ENCODE measurements at places on chromosomes 5 and 9.

DNA sequence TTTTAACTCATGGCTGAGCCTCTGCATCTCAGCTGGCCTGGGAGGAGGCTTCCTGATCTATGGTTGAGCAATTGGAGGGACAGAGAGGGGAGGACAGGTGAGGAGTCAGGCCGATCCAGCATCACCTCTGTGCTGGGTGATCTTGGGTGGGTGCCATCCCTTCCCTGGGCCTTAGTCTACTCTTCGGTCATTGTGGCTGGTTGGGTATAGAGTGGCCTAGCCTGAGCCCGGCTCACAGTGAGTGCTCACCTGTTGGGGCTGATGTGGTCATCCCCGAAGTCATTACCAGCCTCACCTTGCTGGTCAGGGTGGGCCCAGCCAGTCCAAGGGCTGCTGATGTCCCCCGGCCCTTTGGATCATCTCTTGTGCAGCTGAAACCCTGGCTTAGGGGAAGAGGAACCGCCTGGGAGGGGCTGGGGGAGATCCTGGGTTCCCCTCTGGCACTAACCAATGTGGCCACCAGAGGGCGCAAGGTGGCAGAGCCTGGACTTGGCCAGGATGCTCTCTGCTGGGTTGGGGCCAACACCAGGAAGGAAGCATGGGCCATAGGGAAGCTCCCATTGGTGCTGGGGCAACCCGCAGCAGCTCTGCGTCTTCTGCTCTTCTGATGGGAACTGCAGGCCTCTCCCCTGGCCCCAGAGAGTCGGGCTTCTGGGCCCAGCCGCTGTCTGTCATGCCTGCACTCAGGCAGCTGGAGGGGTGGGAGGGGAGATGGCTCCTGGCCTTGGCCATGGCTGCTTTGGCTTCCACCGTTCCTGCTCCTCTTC is 17.3 kb upstream of the ODF2 start:
- peak; percentile 79 for DNase-seq

DNA sequence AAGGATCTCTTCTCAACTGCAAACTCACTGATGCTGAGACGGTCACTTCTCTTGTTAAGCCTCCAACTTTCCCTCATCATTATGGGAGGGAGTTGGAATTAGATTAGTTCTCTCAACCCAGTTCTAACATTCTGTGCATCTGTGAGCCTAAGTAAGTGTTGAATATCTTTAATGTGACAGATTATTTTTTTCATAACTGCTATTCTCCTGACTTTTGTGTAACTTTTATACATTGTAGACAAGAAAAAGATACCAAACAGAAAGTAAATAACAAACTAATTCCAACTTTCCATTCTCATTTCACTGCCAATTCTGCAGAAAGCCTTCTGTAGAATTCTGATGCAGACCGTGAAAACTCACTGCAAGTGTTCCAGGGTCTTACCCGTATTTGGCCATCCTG is 813.5 kb downstream of the TLE4 start:
- no peak for DNase-seq

DNA sequence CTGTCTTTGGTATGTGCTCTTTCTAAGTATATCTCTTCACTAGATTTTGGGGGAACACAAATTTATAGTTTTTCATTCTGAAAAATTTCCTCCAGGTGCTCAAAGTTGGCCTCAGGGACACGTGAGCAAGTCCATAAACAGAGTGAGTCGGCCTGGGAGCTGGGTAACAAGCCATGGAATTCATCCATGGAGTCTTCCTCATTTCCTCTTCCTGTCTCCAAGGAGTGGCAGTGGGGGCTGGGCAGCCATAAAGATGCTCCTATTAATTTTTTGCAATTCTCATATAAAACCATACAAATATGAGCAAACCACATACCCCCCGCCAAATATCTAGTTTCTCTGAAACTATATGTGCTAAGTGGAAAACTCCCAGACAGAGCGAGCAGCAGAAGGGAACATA is 136.6 kb upstream of the OTULINL start:
- peak; percentile 77 for DNase-seq

GRCh38 chr5:73284985-73285384 is 112.0 kb downstream of the TMEM174 start:
- DNase-seq = no peak

DNA sequence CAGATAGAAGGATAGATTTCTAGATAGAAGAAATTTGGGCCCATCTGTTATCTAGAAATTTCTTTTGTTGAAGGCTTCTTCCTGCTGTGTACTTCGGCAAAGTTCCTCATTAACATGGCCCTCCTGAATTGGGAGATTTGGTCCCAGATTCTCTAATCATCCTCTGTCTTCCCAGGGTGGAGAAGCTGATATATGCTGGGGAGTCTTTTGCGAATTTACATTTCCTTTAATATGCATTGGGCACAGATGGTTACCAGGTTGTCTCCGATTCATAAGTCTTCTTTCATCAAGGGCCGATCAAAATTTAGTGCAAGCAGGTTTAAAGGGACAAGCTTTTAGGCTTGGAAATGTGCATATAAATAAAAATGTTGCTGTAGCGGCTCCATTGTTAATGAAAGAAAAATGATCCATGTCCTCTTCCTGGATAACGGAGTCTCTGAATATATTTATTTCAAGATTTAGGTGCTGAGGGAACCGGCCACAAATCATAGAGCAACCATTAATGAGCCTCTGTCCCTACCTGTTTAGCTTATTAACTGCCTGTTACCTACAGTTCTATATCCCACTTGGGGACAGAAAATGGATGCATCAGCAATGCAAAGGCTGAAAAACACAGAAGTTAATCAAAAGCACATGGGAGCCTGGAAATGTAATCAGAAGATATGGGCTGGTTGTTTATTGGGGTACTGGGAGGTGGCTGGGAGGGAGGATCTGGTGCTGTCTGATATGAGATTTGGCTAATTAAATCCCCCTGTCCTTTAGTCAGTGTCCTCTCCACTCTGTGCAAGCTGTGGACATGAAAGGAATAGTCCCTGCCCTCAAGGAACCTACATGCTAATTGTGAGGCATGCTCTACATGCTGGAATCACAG is 234.7 kb downstream of the MAN2A1 start:
- no peak for DNase-seq

DNA sequence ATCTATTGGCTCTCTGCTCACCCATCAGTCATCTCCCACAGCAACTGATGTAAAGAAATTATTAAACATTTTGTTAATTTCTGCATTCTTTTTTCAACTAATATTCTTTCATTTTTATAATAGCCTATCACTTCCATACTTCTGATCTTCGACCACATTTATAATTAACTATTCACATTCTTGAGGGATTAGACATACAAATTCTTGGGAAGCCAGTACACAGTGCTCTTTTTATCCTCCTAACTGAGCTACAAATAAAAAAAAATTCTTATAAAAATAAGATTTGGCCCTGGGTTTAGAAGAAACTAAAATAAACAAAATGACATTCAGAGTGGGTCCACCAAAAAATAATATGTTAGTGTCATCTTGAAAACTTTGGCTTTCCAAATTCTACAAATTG is 103.7 kb upstream of the ITGA1 start:
- DNase-seq = peak; percentile 14

DNA sequence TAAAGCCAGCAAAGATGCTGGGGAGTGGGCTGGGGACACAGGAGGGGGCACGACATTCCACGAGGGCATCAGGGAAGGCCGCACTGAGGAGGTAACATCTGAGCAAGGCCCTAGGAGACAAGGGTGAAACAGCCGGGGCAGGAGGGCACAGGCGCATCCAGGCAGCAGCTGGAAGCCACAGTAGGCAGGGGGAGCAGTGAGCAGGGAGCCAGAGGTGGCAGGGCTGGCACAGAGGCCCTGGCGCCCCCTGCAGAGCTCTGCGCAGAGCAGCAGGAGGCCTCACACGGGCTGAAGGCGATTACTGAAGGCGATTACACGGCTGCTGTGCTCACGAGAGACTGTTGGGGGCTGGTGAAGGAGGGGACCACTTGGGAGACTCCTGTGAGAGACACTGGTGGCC is 15.4 kb downstream of the LMAN2 start:
- peak; percentile 44 for DNase-seq

DNA sequence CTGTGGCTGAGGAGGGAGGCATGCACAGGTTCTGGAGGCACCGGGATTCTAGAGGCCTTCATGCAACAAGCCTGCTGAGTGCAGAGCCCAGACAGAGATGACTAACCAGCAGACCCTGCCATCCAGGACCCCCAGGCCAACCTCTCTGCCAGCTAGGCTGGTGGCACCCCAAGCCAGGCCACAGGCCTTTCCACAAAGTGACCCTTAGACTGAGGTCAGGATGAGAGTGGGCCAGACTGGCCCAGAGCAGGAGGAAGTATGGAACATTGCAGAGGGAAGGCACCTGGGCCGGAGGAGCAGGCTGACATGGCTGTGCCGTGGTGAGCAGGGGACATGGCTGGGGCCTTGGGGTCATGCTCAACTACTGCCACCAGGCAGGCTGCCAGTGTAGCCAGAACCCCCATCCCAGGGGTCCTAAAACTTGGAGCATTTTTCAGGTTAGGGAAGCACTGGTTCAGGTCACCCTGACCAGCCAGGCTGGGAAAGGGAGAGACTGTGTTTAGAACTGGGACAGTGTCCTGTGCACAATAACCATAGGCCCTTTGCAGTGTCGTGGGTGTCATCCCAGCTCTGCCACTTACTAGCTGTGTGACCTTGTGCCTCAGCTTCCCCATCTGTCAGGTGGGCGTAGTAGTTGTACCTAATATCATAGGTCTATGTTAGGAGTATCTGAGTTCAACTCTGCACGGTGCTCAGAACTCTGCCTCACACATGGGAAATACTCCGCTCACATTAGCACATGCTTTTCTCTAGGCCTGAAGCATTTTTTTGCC is 17.3 kb downstream of the TCF7 start:
- DNase-seq = no peak

- DNase-seq = no peak
Measured at GRCh38 chr5:157592594-157592993, 17.0 kb upstream of the ADAM19 start.

- no peak for DNase-seq
Measured at GRCh38 chr9:5853617-5854016, 20.7 kb upstream of the ERMP1 start.

- no peak for DNase-seq
Measured at GRCh38 chr9:20513126-20513913, 109.0 kb downstream of the MLLT3 start.

DNA sequence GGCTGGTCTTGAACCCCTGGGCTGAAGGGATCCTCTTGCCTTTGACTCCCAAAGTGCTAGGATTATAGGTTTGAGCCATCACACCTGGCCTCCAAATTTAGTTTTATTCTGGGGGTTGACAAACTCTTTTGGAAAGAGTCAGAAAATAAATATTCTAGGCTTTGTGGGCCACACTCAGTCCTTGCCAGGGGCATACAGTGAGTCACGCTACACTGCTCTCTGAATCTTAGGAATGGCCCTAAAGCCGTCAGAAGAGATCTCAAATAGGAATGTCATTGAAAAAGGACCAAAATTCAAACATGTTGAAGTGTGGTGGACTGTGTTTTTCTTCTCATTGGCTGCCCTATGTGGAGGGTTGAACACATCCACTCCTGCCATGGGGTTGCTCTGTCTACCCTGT is 127.7 kb upstream of the BASP1 start:
- peak; percentile 61 for DNase-seq

DNA sequence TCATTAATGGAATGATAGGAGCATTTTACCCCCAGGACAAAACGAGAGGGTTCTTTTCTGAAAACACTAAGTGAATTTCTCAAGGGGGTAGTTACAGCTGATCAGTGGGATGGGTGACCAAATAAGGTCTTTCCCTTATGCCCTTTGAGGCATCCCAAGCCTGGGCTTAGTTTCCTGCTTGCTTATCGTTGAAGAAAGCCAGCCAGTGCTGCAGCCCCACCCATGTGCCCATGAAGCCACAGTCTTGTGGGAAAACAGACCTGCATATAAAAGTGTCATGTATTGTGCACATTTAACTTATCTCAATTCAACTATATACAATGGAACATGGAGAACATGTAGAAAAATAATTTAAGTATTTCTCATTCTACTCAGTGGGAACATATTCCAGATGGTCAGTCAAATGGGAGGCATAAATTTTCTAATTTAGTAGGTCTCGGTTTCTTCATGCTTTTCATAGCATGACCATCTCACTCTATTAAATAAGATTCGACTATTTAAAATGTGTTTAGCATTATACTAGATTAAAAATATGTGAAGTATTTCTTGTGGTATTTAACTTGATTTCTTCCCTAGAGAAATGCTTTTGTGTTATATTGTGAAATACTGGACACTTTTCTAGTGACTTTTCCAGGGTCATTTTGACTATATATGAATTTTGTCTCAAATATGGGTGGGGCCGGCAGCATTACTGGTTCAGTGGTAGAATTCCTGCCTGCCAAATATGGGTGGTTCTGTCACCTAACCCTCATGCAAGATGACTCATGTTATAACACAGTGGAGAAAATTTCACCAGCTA is 189.7 kb upstream of the SGCD start:
- peak; percentile 84 for DNase-seq

DNA sequence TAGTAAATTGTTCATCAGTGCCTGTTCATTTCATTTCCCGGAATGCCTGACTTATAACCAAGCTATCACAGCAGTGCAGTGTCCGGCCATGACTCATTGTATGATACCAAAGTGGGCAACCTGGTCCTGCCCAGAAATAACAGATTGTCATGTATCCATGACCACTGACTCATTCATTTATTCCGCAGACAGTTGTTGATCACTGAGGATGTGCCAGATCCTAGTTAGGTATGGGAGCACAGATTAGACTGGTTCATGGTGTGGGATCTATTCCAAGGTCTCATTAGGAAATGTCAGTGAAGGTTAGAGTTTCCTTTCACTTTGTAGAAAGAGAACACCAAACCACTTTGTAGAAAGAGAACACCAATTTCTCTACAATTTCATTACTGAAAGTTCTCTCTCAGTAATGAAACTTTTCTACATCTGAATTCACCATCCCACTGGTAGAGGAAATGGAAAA is 8.7 kb downstream of the NREP start:
- peak; percentile 95 for DNase-seq

Data from GM23248 (cell line).